Fibroblast of pulmonary artery (primary cell): ENCODE measurements at places on chromosomes 2 and 18.

- DNase-seq = no peak
These were observed 139.2 kb downstream of the GLI2 start for GRCh38 chr2:120874888-120875275.

- no peak for DNase-seq
These were observed 24.1 kb upstream of the TMEM178A start for GRCh38 chr2:39641635-39642034.

DNA sequence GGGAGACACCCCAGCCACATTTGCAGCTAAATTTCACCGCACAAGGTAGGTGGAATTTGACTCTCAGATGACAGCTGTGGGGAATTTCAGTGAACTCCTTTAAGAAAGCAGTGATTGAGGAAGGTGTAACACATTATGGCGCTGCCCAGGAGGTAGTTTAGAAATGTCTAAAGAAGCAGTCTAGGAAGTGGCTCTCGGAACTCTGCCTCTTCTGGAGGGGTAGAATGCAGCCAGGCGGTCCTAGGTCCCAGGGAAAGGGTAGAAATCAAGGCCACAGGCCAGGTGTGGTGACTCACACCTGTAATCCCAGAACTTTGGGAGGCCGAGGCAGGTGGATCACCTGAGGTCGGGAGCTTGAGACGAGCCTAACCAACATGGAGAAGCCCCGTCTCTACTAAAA lies 179.0 kb upstream of the HAAO start:
- DNase-seq = no peak

GRCh38 chr2:105607920-105608504 lies 136.7 kb upstream of the NCK2 start:
- DNase-seq = no peak

DNA sequence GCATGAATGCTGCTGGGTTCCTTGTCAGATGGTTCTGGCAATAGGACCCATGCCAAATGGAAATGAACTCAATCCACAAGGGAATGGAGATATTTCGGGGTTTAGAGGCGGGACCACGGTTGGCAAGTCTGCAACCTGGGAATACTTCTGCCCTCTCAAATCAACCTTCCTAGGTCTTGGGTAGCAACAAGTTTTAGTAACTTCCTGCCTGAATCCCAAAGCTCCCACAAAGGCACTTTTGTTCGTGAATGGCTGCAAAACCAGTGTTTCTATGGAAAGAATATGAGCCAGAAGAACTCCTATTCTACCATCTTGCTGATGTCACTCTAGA lies 790.1 kb upstream of the SLC8A1 start:
- no peak for DNase-seq

- DNase-seq = peak; percentile 31
These were observed 253.1 kb downstream of the DYM start for GRCh38 chr18:49207361-49207760.

GRCh38 chr2:14720739-14721138 lies 88.2 kb downstream of the LRATD1 start:
- no peak for DNase-seq

DNA sequence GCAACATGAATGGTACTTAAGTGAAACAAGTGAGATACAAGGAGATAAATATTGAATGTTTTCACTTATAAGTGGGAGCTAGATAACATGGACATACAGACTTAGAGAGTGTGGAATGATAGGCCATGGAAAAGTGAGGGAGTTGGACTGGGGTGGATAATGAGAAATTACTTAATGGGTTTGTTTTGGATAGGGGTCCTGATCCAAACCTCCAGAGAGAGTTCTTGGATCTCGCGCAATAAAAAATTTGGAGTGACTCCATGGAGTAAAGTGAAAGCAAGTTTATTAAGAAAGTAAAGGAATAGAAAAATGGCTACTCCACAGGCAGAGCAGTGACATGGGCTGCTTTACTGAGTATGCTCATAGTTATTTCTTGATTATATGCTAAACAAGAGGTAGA lies 508.9 kb downstream of the CNTNAP5 start:
- DNase-seq = no peak

DNA sequence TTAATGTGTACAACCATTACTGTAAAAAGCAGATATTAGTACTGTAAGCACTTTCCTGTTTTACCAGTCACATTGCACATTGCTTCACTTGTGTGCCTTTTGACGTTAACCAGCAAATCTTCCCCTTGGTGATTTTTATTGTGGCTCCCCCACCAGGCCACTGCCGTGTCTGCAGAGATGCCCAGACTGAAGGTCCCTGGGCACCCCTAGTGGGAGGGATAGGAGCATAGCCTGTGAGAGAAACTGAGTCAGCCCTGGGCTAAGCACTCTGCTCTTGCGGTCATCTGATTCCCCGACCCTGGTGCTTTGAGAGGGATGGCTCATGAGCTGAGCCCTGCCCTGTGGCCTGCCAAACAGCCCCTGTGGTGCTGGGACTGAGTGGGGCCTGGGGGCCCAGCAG lies 73.4 kb downstream of the INPP4A start:
- DNase-seq = peak; percentile 46

- no peak for DNase-seq
These were observed 162.2 kb upstream of the HNMT start for GRCh38 chr2:137802038-137802437.

- no peak for DNase-seq
These were observed 3.4 kb downstream of the PXDN start for GRCh38 chr2:1740716-1741589.

- DNase-seq = peak; percentile 24
These were observed 48.5 kb upstream of the THOC1 start for GRCh38 chr18:316393-316792.

DNA sequence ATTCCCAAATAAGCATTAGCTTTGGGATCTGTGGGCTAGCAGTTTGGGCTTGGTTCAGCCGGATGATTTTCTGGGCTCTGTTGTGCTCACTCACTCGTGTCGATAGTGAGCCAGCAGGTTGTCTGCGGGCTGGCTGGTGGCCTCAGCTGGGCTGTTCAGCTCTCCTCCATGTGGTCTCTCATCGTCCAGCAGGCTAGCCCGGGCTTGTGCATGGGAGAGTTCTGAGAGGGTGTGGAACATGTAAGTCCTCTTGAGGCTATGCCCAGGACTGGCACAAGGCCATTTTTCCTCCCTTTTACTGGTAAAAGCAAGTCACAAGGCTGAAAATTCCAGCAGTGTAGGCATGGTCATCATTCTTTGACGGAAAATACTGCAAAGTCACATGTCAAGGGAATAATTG lies 38.5 kb downstream of the NTSR2 start:
- DNase-seq = peak; percentile 3

DNA sequence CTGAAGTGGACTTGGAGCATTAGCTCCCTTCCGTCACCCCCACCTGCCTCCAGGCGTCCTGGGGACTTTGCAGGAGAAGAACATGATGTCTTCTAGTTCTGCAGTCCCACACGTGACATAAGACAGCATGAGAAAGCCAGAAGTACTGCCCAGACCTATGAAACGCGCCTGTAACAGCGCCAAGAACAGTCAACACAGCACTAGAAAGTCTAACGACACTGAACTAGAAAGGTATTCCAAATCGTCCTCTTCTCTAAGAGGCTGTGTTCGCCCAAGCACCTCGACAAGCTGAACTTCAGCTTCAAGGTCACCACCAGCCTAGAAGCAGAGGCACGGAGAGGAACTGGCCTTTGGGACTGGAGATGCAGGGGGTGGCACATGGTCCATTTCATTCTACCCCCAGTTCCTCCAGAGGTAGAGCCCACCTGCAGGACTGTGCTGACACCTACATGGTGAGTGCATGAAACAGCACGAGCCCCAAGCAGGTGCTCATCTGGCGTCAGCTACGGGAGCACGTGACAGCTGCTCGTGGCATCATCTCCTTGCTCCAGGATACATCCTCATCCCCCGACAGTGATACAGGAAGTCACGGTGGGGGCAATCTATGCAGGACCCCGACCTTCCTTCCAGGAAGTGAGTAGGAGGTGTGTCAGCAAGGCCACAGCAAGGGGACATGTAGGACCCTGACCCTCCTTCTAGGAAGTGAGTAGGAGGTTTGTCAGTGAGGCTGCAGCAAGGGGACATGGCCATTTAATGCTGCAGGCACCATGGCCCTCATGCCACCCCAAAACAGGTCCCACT lies 3.7 kb downstream of the HDAC4 start:
- no peak for DNase-seq

DNA sequence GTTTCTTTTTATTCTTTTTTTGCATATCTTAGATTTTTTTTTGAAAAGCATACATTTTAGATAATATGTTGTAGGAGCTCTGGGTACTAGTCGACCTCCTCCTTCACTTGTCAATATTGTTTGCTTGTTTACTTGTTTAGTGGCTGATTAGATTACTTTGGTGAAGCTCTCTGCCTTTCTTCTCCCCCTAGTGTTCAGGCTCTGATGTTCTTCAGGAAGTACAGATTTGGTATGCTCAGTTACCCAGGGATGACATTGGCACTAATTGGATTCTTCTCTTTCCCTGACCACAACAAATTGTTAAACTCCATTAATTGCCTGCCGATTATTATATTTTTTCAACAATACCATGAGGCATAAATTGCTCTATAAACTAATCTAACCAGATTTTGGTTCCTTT lies 491.2 kb downstream of the SUCLG1 start:
- DNase-seq = no peak

GRCh38 chr2:109331081-109331480 lies 202.1 kb downstream of the SH3RF3 start:
- no peak for DNase-seq
